ENCODE measurements at places on chromosomes 7 and 10. TPM values are rescaled to one million over a fixed set of nuclear protein-coding genes. Genes with fewer than 3 reads are reported as not detected.

DNA sequence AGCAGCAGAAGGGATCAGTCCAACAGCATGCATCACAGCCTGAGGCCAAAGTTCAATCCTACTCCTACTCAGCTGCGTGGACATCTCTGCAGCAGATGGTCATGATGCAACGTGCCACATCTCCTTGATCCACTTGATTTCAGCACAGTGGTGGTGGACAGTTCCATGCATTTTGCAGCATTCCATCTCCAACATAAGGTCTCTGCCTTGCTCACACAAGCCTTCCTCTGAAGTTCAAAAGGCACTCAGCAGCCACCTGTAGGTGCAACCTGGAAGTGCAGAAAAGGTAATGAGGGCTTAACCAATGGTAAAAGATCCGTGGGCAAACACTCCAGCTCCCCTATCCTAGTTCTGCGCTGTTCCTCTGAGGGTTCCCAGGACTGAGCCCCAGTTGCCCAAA is 57.5 kb upstream of the CHCHD3 start:
- no peak overlapping the region for H3K27ac ChIP-seq
- no peak overlapping the region for H3K4me3 ChIP-seq
- H3K27me3 ChIP-seq, result peaks cover 28% of the 10 kb centered on the region
- peaks cover 4% of the 10 kb centered on the region for H3K4me1 ChIP-seq
- DNase-seq, result no peak

- peaks cover 4% of the 10 kb centered on the region for H3K27me3 ChIP-seq
- no peak overlapping the region for H3K4me3 ChIP-seq
- no peak for DNase-seq
- no peaks in the 10 kb centered on the region for H3K4me1 ChIP-seq
- H3K27ac ChIP-seq, result no peak overlapping the region
- no peaks in the 10 kb centered on the region for H3K36me3 ChIP-seq
These were observed 14.0 kb upstream of the UBE3C start for GRCh38 chr7:157124690-157125089.

The CCNY gene
- total RNA-seq, result 74.6 TPM

DNA sequence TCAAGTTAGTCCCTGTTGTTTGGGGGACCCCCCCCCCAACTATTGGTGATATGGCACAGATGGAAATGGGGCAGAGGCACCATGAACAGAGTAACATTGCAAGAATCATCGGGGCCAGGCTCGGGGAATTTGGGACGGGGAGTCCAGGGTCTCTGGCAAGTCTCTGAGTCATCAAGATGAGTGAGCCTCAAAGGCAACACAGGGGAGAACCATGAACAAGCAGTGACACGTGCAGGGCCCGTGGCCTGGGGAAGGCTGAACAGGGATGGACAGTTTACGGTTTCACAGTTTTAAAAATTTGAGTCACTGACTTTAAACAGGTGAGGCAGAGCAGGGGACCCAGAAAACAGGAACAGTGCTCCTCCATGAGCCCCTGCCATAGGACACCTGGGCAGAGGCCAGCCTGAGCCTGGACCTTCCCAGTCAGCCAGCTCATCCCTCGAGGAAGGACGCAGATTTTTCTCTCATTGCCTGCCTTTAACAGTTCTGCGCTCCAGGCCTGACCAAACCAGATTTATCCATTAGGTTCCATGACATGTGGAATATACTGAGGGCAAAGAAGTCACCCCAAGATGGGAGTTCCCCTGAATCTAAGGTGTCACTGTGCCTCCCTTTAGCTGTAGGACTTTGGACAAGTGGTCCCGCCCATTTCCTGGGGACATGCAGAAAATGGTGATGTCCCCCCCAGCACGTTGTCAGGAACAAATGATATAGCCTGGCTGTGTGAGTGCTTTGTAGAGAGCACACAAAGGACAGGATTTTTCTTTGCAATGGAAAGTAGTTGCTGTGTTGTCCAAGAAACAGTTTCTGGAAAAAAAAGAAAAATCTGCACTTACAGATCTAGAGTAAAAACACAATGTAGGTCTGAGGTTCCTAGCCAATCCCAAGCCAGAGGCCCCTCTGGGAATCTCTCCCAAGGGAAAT is 23.8 kb downstream of the CHST15 start:
- H3K27me3 ChIP-seq, result peaks cover 3% of the 10 kb centered on the region
- peaks cover 9% of the 10 kb centered on the region for H3K36me3 ChIP-seq
- H3K27ac ChIP-seq, result peak overlapping the region; percentile 38
- no peak overlapping the region for H3K4me3 ChIP-seq
- DNase-seq, result no peak

The CFAP70 gene
- 9.7 TPM for total RNA-seq

The PRKAR2B gene
- total RNA-seq, result 6.3 TPM

DNA sequence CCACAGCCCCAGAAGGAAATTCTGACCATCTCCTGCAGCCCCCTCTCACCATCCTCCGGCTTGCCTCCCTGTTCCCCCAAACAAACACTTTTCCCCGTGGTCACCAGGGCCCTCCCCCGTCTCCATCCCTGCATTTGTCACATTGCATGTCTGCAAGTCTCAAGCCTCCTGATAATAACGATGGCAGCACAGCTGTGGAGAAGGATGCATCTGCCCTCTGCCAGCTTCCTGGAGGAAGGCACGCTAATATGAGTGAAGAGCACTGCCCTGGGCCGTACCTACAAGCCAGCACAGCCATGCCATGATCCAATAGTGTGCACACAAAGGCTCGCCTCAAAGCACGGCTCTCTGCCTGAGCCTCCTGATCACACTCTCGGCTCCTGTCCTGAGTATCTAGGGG is 98.5 kb downstream of the SLIT1 start:
- DNase-seq, result no peak
- no peak overlapping the region for H3K4me3 ChIP-seq
- no peak overlapping the region for H3K27ac ChIP-seq

DNA sequence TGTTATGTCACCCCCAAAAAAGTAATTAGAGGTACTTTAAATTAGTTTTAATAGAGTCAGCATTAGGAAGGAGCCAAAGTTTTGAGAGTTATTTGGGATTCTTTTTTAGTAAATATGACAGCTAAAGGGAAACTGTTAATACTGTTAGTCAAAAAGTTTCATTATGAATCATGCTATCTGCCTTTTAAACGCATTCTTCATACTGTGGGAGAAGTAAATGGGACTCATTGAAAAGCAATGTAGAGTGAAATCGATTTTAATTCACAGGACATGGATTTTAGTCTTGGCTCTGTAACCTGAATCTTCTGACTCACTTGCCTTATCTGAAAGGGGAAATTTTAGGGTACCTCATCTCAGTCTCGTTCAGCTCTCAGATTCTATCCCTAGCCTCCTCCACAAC is 105.1 kb downstream of the AASS start:
- H3K36me3 ChIP-seq, result no peaks in the 10 kb centered on the region
- H3K27ac ChIP-seq, result no peak overlapping the region
- no peaks in the 10 kb centered on the region for H3K27me3 ChIP-seq
- peaks cover 4% of the 10 kb centered on the region for H3K4me1 ChIP-seq
- H3K4me3 ChIP-seq, result no peak overlapping the region
- DNase-seq, result no peak

DNA sequence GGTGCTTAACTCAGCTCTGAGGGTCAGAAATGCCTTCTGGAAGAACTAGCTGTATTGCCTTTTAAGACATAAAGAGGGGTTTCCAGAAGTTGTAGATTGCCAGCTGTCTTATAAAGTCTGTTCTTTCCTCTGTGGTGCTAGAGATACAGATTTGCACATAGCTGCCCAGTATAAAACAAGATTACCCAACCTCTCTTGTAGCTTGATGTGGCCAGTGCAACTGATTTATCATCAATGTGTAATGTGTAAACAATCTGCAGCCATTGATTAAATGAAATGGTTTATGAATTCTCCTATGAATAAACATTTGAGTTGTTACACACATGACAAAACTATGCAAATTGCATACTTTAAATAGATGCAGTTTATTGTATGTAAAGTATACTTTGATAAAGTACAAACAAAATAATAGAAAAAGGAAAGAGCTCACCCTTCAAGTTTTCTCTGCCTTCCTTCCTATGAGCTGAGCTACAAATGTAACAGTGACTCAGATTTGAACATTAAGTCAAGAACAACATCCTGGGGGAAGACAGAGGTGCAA is 195.2 kb downstream of the TMEM26 start:
- peaks cover 5% of the 10 kb centered on the region for H3K4me1 ChIP-seq
- no peak for DNase-seq
- peaks cover 10% of the 10 kb centered on the region for H3K27me3 ChIP-seq
- H3K36me3 ChIP-seq, result no peaks in the 10 kb centered on the region

- H3K36me3 ChIP-seq, result no peaks in the 10 kb centered on the region
- DNase-seq, result no peak
- peaks cover 6% of the 10 kb centered on the region for H3K27me3 ChIP-seq
- no peak overlapping the region for H3K27ac ChIP-seq
- no peaks in the 10 kb centered on the region for H3K4me1 ChIP-seq
- no peak overlapping the region for H3K4me3 ChIP-seq
These were observed 131.7 kb downstream of the DGKI start for GRCh38 chr7:137715121-137715520.

DNA sequence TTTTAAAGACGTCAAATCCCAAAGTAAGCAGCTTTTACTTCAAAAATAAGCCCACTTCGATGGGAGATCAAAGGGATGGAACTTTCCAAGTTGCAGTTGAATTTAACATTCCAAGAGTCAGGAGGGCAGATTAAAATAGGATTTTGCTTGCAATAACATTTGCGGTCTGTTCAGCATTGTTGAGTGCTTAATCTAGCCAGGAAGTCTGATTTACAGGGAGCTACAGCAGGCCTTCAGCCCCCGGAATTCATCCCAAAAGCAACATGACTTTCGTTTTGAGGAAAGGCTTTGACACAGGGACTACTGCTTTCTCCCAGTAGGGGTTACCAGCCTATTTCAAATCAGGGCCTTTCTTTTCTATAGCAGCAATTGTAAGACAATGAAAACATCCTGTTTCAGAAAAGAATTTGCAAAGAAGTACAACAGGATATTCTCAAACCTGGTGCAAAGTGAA is 279.6 kb upstream of the PITRM1 start:
- no peak overlapping the region for H3K4me3 ChIP-seq
- no peak overlapping the region for H3K27ac ChIP-seq
- no peaks in the 10 kb centered on the region for H3K36me3 ChIP-seq
- H3K4me1 ChIP-seq, result peaks cover 33% of the 10 kb centered on the region
- no peak for DNase-seq

The METTL27 gene
- total RNA-seq, result 8.5 TPM

- H3K36me3 ChIP-seq, result no peaks in the 10 kb centered on the region
- H3K27me3 ChIP-seq, result no peaks in the 10 kb centered on the region
- H3K4me1 ChIP-seq, result peaks cover 4% of the 10 kb centered on the region
- no peak for DNase-seq
These were observed 108.1 kb upstream of the AGR3 start for GRCh38 chr7:16989811-16990413.

DNA sequence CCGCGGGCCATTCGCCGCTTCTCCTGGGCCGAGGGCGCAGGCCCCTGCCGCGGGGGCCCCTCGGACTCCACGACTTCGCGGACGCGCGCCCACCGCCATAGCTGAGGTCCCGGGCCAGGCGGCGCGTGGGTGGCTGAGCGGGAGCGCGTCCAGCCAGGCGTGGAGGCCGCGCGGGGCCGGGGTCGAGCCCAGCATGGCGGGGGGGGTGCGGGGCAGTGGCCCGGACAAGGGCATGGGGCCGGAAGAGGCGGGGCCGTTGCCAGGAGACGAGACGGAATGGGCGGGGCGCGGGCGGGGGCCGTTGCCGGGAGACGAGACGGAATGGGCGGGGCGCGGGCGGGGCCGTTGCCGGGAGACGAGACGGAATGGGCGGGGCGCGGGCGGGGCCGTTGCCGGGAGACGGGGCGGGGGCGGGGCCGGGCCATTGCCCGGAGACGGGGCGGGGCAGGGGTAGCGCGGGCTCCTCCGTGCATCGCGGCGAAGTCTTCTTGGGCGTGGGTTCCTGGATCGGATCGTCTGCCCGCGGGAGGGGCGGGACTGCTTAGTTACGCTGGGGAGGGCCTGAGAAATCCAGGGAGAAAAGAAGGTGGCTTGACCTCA is 14.8 kb downstream of the ADAM8 start:
- H3K4me1 ChIP-seq, result peaks cover 5% of the 10 kb centered on the region
- H3K4me3 ChIP-seq, result peak overlapping the region; percentile 86
- DNase-seq, result peak; percentile 84
- H3K27ac ChIP-seq, result peak overlapping the region; percentile 43

- H3K27ac ChIP-seq, result no peak overlapping the region
- no peaks in the 10 kb centered on the region for H3K27me3 ChIP-seq
- H3K4me1 ChIP-seq, result no peaks in the 10 kb centered on the region
- no peak overlapping the region for H3K4me3 ChIP-seq
- DNase-seq, result no peak
- no peaks in the 10 kb centered on the region for H3K36me3 ChIP-seq
These were observed 66.9 kb upstream of the TFEC start for GRCh38 chr7:116097365-116098009.

- H3K27me3 ChIP-seq, result no peaks in the 10 kb centered on the region
- no peak overlapping the region for H3K4me3 ChIP-seq
- DNase-seq, result no peak
- peaks cover 4% of the 10 kb centered on the region for H3K4me1 ChIP-seq
These were observed 637.2 kb downstream of the INHBA start for GRCh38 chr7:41065663-41066062.

The CXCL12 gene
- 137 TPM for total RNA-seq

DNA sequence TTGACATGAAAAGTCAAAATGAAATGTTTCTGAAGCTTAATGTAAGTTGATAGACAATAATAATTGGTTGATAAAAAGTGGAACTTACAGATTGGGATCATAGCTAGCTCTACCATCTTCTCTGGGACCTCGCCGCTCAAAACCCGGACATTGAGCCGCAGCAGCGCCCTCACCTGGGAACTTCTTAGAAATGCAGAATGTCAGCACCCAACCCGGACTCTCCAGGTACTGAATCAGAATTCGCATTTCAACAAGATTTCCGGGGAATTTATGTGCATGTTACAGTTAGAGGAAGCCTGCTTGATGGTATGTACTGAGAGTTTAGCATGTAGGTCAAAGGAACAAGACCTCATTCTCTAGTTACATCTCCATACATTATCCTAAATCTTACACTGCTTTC is 36.7 kb upstream of the ABLIM1 start:
- H3K27me3 ChIP-seq, result no peaks in the 10 kb centered on the region
- no peak overlapping the region for H3K4me3 ChIP-seq
- no peak overlapping the region for H3K27ac ChIP-seq
- H3K4me1 ChIP-seq, result peaks cover 28% of the 10 kb centered on the region

DNA sequence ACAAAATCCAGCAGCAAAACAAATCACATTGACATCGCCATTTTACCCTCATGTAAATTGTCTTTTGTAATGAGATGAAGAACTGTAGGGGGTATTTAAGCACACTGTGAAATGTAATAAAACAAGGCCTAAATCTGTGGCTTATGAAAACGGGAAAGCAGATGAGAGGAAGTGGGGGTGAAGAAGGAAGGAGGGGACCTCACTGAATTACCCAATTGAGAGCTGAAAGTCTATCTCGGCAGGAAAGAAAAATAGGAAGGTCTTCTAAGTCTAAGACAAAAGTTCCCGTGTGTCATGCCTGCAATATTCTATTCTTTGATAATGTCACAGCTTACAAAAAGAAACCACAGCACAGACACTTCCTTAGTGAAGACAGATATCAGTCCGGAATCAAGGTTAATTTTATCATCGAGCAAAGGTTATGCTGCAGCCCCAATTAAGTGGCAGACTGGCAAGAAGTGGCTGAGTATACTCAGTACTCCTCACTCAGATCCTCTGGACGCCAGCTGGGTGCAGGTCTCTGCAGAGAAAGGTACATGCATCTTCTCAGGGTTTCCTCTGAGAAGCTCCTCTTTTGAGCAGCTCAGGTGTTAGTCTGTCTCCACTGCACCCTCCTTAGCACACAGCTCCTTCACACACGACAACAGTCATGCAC is 239.7 kb downstream of the FANK1 start:
- H3K27ac ChIP-seq, result no peak overlapping the region
- no peaks in the 10 kb centered on the region for H3K27me3 ChIP-seq
- peaks cover 28% of the 10 kb centered on the region for H3K4me1 ChIP-seq
- no peak overlapping the region for H3K4me3 ChIP-seq
- no peak for DNase-seq
- peaks cover 11% of the 10 kb centered on the region for H3K36me3 ChIP-seq

- no peak overlapping the region for H3K4me3 ChIP-seq
- peaks cover 19% of the 10 kb centered on the region for H3K27me3 ChIP-seq
- no peaks in the 10 kb centered on the region for H3K36me3 ChIP-seq
These were observed 98.1 kb upstream of the LRRC4 start for GRCh38 chr7:128129224-128129864.

Data from type B pancreatic cell (in vitro differentiated cells).